ENCODE measurements at places on chromosomes 4 and X.

DNA sequence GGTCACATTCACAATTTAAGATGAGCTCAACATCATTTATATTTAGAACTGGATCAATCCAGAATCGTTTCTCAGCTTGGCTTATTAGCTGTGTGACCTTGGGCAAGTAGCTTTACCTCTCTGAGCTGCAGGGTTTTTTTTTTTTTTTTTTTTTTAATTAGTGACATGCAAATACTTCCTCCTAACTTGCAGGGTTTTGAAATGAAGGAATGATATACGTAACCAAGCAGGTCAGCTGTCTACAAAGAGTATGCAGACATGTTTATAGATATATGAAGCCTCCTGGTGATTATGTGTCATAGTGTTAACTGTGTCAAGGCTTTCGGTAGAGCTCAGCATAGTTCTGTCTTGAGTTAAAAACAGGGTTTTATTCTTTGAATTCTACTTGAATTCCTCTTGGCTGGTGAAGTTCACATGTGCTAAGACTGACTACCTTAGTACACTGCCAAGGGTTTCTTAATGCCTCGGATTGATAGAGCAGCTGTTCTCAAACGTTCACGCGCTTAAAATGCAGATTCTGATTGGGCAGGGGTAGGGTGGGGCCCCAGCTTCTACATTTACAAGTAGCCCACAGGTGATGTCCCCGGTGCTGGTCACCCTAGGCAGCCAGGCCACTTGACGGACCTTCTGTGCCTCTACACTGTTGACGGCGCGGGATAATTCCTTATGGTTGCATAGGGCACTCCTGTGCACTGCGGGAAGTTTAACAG, 654 bp upstream of the STS start:
- DNase-seq = no peak

- no peak for DNase-seq
These were observed 42.9 kb downstream of the PSAPL1 start for GRCh38 chr4:7391637-7392437.

DNA sequence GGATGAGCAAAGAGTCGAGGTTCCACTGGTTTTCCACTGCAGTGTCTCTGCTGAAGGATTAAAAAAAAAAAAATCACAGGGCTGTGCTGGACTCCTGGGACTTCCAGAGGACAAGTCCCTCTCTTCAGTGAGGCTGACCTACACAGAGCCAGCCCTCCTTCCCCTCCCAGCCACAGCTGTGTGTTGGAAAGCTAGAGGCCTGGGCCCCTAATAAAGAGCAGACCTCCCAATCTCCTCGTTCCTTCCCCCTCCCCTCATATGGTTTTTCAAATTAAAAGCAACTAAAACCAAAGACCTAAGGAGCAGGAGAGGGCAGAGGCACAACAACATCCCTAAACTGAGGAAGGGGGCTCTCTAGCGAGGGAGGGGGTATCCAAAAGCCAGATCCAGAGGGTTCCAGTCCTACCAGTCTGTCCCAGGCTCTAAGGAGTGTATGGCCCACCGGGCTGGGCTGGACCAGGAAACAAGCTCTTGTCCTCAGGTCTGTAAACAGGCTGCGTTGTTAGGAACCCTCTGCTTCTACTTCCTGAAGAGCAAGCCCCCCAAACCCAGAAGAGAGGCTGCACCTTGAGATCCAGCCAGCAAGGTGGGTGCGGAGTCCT, 4.0 kb upstream of the PDGFRA start:
- DNase-seq = no peak

- DNase-seq = no peak
These were observed 54.6 kb upstream of the CLCN4 start for GRCh38 chrX:10102046-10102704.

GRCh38 chr4:128757712-128758111, 51.8 kb upstream of the JADE1 start:
- no peak for DNase-seq

Data from frontal cortex (tissue), 4 donors.